Stimulated activated CD4-positive, alpha-beta T cell treated with anti-CD3 and anti-CD28 coated beads, Interleukin-1b, Interleukin-23, amount 100 ng/mL, for 1 hour (primary cell): ENCODE measurements at places on chromosomes 6 and 20.

GRCh38 chr6:166627875-166628801 lies 1.1 kb upstream of the RPS6KA2 start:
- no peak for DNase-seq

DNA sequence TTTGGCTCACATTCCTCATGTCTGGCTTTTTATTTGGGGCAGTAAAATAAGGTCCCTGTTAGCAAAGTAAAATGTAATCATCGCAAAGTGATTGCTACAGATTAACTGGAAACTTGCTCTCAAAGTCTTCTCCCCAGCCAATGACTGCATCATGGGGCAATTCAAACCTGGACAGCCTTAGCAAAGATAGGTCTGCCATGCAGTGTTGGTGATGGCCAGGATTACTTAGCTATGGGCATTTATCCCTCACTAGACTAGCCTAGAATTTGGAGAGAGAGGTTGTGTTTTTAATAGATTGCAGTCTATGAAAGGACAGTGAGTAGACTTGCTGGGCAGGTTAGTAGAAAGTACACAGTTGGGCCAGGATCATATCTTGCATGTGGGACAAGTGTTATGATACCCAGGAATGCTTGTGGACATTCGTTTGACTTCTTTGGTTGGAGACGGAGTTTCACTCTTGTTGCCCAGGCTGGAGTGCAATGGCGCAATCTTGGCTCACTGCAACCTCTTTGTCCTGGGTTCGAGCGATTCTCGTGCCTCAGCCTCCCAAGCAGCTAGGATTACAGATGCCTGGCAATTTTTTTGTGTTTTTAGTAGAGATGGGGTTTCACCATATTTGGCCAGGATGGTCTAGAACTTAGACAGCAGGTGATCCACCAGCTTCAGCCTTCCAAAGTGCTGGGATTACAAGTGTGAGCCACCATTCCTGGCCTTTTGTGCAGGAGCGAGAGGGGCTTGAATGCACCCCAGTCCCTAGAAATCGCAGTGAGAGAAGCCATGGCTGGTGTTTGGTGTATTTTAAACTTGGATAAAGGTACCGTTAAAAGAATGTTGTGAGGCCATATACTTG lies 3.4 kb downstream of the RPS12 start:
- DNase-seq: no peak

DNA sequence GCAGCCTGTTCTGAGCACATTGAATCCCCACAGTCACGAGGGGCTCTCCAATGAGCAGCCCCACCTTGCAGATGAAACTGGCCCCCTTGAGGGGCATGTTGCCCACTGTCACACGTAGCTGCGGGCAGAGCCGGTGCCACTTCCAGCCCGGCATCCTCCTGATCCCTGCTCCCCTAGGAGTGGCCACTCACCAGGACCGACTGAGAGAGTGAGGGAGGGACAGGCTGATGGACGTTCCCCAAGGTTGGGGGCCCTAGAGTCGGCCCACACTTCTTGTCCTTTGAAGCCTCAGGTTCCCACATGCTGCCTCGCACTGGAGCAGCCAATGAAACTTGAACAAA lies 10.5 kb downstream of the ENTPD6 start:
- DNase-seq: no peak

DNA sequence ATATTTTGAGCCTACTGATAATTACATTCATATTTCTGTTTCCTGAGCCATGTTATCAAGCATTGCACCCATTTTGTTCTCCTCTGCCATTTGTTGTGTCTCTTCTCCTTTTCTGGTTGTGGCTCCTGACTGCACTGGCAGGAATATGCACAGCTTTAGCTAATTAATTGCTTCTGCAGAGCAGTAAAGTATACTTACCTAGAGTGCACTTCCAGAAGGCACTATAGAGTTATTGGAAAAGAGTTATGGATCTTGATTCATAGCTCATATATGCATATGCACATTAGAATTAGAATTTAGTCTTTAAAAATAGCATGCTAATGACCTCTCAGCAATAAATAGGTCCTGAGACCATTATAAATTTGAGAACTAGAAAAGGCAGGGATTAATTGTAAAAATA lies 262.6 kb downstream of the NKAIN2 start:
- no peak for DNase-seq

DNA sequence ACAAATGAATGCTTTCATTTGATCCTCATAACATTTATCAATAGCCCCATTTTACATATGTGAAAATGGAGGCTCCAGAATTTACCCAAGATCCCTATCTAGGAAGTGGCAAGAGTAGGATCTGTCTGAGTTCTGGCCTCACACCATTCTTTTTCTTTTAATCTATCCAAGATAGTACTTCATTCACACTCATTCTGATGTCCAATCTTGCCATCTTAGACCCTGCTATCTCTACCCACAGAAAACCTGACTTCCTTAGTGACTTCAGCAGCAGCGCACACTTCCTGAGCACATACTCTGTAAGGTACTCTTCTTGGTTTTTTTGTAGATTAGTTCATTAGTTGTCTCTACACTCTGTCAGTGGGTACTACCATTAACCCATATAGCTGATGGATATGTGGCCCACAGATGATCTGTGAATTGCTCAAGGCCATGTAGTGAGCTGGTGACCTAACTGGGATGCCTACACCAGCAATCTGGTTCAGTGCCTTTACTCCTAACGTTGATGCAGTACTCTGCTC lies 36.3 kb downstream of the COX4I2 start:
- DNase-seq: no peak

GRCh38 chr6:158293122-158293521 lies 19.1 kb upstream of the TULP4 start:
- DNase-seq: no peak

DNA sequence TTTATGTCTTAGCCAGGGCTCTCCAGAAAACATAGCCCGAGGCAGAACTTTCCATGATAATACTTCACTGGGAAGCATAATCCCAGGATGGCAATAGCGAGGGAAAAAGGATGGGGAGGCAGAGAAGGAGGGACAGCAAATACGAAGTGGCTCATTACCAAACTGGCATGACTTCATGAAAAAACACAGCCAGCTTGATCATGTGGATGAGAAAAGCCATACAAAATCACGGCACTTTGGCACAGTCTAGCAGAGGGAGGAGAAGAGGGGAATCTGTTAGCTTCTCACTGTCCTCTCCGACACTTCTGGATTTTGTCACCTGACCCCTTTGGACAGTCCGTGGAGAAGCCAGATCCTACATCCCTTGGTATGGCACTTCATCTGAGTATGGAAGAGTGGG lies 212.5 kb upstream of the GRIK2 start:
- no peak for DNase-seq

DNA sequence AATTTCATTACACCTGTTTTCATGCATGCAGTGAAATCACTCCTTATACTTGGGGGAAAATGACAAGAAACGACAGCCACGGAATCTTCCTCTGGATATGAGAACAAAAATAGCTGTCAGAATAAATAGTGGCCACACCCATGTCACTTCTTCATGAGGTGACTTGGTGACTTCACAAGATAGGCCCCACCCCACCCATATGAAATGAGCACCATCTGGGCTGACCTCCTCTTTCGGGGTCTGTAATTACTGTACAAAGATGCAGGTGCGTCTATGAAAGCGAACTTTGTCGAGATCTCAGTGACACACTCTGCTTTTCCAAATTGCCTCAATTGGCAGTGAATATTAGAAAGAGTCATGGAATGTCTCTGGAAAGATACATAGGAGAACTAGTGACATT lies 184.2 kb upstream of the CCN2 start:
- DNase-seq: no peak

DNA sequence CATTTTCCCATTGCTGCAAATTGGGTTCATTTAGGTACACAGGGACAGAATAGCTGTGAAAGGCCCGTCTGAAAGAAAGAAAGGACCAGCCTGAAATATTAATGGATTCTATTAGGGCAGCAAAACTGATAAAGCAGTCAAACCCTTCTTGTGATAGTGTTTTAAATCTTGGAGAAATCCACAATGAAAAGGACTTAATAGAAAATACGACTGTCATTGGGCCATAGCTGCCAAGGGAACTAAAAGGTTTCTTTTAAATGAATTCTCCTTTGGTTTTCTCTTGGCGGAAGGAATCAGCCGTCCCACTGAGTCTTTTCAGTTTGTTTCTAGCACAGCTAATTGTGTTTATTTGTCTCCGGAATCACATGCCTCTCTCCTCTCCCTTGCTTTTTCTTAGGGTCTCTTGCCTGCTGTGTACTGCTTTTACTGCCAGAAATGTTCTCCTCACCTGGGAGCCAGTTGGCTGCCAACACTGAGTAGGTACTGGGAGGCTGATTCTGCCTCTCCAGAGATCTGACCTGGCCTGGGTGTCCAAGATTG lies 11.3 kb downstream of the PAQR8 start:
- DNase-seq: no peak

- no peak for DNase-seq
These were observed 1.8 kb downstream of the SNRPB start for GRCh38 chr20:2468581-2469407.

DNA sequence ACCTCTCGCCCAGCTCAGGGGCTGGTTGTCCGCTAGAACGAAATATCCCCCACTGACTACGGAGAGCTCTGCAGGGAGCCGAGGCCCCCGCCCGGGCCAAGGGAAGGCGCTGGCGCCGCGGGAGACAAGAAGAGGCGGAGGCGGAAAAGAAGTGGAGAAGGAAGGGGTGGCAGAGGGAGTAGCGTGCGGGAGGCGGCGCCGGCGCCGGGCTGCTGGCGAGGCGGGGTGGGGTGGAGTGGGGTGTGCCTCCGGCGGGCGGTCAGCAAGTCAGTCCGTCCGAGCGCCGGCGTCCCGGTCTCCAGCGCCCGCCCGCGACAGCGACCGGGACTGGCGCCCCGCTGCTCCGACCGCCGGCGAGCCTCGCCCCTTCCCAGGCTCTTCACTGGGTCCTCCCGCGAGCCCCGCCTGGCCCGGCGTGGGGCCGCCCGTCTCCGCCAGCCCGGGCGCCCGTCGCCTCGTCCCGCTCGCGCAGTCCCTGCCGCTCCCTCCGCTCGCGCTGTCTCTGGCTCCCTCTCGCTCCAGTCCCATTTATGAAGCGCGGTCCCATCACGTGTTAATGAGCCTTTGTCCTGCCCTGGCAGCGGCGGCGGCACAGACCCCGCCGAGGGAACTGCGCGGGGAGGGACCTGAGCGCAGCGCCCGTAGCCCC lies at the start of gene CNR1:
Gene CNR1, minus strand, starts transcription at position 504 of the 649 bp plus-strand sequence. CDS start 21,073 bp downstream, outside the sequence.
- no peak for DNase-seq

- no peak for DNase-seq
These were observed 5.1 kb upstream of the SLC2A12 start for GRCh38 chr6:134057478-134057877.

DNA sequence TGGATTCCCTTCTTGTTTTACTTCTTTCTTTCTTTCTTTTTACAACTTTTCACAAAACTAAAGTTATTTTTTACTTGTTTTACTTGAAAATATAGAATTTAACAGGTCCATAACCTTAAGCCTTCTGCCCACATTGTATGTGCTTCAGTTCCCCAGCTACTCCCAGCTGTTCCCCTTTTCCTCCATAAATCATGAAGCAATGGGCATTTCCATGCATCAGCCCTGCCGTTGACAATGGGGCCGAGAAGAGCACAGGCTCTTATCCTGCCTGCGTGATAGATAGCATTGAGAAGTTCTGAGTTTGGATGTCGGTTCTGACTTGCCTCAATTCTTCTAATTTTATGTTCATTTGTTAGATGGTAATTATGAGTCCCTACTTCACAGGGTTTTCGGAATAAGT lies 583.8 kb downstream of the CDH26 start:
- DNase-seq: no peak

- no peak for DNase-seq
These were observed 143.9 kb upstream of the RALGAPA2 start for GRCh38 chr20:20856306-20856705.

DNA sequence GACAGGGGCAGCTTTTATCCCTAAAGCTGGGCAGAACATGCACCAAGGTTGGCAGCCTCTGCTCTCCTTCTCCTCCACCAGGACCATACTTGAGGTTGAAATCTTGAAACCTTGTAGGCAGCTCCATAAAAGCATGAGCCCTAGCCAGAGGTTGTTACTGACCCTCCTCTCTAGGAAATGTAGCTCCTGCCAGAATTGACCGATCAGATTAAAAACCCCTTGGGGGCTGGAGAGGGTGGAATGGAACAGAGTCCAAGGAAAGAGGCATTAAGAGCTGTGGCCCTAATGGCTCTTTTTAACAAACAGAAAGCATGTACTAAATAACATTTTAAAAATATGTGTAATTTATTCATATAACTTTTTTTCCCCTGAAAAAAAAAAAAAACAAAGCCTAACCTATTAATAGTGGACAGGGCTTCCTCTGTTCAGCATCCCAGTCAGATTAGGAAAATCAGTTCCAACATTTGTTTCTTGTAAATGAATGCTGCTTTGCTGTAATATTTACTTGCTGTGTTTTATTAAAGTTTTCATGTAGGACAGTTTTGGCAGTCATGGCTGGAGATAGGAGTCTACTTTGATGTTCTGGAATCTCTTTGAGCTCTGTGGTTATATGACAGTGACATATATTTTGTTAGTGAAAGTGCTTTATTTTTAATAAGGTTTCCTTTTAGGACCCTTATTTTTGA lies 41.3 kb downstream of the MTHFD1L start:
- no peak for DNase-seq

DNA sequence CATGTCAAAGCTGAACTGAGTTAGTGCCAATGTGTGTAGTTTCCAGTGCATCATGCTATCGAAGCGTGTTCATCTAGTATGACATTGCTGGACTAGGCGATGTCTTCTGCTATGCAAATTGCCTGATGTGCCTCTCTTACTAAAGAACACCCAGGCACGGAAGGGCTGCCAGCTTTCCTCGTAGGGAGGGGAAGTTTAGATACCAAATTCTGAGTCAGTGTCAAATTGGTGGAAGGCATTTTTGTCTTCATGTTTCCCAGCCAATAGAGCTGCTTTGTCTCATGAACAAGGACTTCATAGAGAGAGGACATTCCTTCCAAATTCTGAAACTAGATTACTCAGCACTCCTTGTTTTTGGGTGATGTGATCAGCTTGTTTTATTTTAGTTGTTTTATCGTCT lies 320.1 kb downstream of the BTBD3 start:
- DNase-seq: no peak

DNA sequence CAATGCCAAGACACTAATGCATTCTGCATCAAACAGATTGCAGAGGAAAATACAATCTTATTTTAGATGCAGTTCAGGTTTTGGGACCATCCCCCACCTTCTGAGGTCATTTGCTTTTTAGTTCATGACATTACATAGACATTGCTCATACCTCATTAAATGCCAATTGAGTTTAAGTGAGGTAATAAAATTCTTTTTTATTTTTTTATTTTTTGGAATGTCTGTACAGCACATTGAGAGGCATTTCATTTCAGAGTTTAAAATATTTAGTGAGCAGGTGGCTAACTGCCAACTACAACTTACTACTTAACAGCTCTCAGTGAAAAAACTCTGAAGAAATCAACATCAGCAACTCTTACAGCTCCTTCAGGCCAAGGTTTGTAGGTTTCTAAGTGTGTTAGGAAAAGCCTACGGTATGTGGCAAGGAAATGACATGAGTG lies 482.2 kb upstream of the RNF217 start:
- no peak for DNase-seq

DNA sequence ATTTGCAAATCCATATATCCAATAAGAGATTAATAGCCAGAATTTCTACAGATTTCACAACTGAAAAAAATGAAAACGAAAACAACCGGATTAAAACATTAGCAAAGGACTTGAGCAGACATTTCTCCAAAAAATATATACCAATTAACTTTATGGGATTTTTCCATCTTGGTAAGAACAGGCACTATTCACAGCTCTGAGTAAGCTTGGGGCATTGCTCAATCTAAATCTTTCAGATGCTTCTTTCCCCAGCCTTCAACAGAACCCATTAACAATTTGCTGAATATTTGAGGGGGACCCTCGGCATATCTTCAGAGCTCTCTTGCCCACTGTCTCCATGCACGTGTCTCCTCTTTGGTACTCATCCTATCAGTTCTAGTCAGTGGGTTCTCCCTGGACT lies 111.7 kb upstream of the CD93 start:
- no peak for DNase-seq

- no peak for DNase-seq
These were observed 40.1 kb downstream of the HECA start for GRCh38 chr6:139174961-139175360.
